ENCODE measurements at places on chromosomes 2 and 18. TPM values are rescaled to one million over a fixed set of nuclear protein-coding genes. Genes with fewer than 3 reads are reported as not detected.

DNA sequence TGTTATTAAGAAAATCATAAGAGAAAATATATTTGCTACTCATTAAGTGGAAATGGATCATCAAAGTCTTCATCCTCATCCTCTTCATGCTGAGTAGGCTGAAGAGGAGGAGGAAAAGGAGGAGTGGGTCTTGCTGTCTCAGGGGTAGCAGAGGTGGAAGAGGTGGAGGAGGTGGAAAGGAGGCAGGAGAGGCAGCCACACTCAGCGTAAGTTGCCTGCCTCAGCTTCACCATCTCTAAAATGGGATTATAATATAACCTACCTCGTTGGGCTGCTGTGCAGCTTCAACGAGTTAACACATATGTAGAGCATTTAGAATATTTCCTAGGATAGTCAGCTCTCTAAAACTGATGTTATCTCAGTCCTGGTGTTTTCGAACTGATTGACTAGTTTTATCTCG, 4.3 kb upstream of the MYO1B start:
- no peak for DNase-seq

- DNase-seq = no peak
Measured at GRCh38 chr18:51383116-51383515, 185.6 kb upstream of the MEX3C start.

GRCh38 chr18:6755107-6755506, 25.6 kb downstream of the ARHGAP28 start:
- DNase-seq = no peak

DNA sequence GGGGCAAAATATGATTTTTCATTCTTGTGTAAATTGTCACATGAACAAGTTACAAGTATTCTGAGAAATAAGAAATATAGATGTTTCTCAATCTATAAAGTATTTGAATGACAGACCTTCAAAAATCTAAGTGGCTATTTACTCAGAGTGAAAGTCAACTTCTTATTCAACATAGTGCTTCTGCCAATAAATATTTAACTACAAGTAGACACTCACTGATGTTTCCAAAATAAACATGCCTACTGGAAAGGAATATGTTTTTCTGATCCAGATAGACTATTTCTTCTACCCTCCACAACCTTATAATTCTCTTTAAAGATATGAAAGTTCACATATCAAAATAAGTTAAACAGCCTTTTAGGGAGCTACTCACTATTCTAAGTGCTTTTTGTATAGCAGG, 296.3 kb downstream of the DSC3 start:
- no peak for DNase-seq

GRCh38 chr2:159879051-159879604, 81.1 kb upstream of the CD302 start:
- DNase-seq = no peak

- DNase-seq = no peak
Measured at GRCh38 chr18:11578799-11579198, 30.6 kb upstream of the SLC35G4 start.

DNA sequence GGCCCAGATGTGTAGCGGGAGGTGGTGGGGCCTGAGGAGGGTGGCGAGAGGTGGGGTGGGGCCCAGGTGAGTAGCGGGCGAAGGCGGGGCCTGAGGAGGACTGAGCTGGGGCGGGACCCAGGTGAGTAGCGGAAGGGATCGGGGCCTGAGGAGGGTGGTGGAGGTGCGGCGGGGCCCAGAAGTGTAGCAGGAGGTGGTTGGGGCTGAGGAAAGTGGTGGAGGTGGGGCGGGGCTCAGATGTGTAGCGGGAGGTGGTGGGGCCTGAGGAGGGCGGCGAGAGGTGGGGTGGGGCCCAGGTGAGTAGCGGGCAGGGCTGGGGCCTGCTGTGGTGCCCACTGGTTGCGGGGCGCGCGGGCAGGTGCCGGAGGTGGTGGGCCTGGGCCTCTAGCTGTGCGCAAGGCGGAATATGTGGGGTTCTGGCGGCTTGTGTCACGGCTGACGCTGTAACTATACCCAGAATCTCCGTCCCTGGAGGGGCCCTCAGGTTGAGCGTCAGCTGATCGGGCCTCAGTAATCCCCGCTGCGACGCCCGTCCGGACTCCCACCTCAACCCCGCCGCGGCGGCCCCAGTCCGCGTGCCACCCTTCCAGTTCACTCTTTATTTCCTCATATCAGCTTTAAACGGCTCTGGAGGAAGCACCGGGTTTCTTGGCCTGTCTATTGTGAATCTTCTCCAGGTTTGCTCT, 866 bp upstream of the SF3B6 start:
- DNase-seq = no peak

DNA sequence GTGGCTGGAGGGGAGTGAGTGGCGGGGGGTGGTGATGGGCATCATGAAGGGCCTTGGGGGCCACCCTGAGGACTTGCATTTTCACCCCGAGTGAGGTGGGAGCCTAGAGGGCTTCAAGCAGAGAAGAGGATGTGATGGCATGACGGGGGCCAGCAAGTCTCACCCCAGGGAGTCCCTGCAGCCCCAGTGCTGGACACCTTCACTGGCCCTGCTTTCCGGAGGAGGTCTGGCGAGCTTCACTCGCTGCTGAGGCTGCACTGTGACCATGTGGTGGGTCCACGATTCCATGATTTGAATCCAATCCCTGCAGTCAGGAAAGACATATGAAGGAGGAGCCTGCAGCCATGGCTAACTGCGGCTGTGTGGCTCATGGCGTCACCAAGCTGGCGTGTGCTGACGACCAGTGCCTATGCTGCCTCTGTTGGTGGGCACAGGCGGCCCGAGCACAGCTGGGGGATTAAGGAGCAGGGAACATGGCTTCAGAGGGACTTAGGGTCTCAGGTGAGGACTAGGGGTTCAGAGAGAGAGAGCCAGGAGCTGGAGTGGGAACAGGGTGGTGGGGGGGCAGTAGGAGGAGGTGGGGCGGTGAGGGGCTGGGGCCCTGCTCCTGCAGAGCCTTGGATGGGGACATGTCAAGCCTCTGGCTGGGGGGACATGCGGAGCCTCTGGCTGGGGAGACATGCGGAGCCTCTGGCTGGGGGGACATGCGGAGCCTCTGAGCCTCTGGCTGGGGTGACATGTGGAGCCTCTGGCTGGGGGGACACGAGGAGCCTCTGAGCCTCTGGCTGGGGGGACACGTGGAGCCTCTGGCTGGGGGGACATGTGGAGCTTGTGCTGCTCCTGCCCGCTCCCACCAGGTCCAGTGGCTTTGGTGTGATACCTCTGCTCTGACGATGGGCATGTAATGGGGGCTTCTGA, 3.6 kb downstream of the ZAP70 start:
- no peak for DNase-seq

DNA sequence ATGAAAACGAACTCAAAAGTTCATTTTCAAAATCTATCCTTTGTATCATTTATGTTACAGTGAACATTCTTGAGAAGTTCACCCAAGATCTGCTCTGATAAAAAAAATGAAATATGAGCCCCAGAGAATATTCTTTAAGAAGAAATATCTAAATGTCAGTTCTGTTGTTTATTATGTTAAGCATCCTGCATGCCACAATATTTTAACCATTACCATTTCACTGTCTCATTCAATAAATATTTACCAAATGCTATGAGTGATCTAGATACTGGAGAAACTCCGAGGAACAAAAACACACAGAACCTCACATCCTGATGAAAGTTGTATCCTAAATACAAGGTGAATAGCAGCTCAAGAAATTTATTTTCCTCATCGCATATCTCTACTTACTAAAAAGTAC, 170.2 kb downstream of the ZNF385B start:
- DNase-seq = no peak

GRCh38 chr2:197059477-197059876, 133.0 kb upstream of the PGAP1 start:
- no peak for DNase-seq

GRCh38 chr2:241769819-241770184, 6.8 kb upstream of the GAL3ST2 start:
- DNase-seq = no peak

DNA sequence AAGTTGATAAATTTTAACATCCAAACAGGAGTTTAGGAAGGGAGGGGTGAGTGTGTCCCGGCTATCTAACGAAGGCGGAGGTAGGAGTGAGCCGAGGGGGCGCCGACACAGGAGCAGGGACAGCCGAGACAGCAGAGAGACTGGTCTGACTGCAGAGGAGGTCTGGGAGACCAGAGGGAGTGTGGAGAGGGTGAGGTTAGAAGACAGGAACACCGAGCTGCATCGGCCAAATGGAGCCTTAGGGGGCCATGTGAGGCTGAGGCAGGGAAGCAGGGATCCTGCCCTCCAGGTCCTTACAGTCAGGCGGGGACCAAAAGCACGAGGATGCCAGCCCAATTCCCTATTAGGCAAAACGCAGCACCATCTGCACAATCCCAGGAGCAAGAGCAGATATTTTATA, 67.0 kb downstream of the SFXN5 start:
- no peak for DNase-seq

DNA sequence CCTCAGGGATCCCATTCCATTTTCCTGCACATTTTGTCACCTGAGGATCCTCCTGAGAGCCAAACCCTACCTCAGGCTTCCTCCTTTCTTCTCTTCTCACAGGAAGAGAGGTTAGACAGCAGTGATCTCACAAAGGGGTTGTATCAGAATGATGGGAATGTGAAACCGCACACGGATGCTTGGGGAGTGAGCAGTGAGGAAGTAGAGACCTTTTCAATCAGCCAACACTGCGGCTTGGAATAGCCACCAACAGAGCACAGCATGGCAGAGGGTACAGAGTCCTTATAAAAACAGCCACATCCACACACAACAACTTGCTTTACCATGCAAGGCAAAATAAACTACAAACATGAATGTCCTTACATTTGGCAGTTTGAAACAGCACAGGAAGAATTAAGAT, 8.7 kb downstream of the TMEM182 start:
- DNase-seq = no peak

GRCh38 chr2:53202063-53202462, 565.5 kb upstream of the CHAC2 start:
- DNase-seq = peak; percentile 16

GRCh38 chr2:100818606-100819369, 1.2 kb upstream of the NPAS2 start:
- no peak for DNase-seq

DNA sequence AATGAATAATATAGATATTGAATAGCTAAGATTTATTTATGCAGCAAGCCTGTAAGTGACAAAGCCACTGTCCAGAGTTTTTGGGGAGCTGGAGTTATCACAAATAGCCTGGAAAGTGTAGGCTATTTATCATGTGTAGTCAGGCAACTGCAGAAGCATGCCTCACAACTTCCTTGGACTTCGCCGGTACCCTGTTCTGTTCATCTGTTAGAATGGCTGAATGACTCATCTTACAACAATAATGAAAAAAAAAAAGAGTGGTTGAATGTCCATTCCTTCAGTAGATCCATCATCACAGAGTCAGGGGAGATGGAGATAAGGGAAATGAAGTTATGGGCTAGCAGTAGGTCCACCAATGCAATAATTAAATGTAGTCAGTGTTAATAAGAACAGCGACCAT, 24.0 kb upstream of the ATP5MC3 start:
- no peak for DNase-seq

DNA sequence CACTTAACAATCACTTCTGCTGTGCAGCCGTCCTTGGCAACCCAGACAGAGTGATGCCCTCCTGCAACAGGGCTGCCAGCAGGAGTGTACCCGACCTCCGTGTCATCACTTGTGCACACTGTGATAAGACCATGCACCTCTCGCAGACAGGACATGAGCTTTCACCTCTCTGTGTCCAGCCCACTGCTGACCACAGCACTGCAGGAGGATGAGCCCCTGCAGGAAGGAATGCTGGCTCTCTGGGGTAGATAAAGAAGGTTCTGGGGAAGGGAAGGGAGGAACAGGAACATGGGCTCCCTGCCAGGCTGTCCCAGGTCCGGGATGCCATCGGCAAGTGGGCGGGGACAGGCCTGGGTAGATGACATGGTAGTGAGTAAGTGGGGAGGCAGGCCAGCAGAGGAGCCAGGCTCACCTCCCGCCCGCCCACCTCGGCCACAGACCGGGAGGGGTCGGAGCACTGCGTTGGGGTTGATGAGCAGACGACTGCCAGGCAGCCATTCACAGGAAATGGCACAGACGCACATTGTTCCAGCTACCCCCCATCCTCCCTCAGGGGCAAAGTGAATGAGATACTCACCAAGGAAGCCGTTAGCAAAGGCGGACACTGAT, 18.6 kb upstream of the COL6A3 start:
- DNase-seq = no peak

DNA sequence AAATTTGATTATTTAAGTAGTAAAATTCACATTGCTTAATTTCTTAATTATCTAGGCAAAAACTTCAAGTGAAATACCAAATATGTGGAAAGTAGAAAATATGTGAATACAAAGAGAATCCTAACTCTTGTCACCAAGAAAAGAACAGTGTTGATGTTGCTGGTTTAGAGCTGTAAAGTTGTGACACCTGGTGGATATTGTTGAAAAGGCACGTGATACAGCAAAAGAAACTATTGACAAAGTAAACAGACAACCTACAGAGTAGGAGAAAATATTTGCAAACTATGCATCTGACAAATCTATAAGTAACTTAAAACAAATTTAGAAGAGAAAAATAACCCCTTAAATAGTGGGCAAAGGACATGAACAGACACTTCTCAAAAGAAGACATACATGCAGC, 25.6 kb upstream of the ZC3H15 start:
- no peak for DNase-seq

GRCh38 chr18:3367491-3368091, 82.4 kb upstream of the TGIF1 start:
- DNase-seq = no peak

DNA sequence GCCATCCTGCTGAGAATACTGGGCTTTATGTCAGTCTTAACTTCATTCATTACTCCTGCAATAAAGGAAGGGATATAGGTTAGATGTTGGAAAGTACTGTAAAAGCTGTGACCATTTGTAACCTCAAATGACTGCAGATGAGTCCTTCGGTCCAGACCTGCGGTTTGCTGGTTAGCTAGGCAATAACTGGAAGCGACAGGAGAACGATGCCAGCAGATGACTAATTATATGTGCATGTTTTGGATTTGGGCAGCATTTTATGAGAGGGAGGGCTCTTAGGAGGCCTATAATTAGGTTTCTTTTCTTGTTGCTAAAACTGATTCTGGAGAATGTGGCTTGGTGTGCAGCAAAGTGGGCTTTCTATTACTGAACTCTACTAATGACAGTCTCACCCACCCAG, 205.6 kb downstream of the TMEM182 start:
- no peak for DNase-seq

GRCh38 chr18:987325-988186, 82.9 kb downstream of the ADCYAP1 start:
- DNase-seq = no peak

The SKOR2 gene
- not detected for polyA plus RNA-seq

The HOXD4 gene
- polyA plus RNA-seq = 41.7 TPM

The CCDC68 gene
- polyA plus RNA-seq = 9.6 TPM

The ZSCAN30 gene
- 35.4 TPM for polyA plus RNA-seq

The HOXD13 gene
- polyA plus RNA-seq = 0.10 TPM

The GAREM2 gene
- polyA plus RNA-seq = 7.0 TPM

Data from right renal pelvis (tissue), 4 donors.